Caco-2 (cell line): ENCODE measurements at places on chromosomes 12 and 14. TPM values are rescaled to one million over a fixed set of nuclear protein-coding genes. Genes with fewer than 3 reads are reported as not detected.
A peak's percentile ranks its signal among the peaks of the same experiment; 100 is the strongest.

DNA sequence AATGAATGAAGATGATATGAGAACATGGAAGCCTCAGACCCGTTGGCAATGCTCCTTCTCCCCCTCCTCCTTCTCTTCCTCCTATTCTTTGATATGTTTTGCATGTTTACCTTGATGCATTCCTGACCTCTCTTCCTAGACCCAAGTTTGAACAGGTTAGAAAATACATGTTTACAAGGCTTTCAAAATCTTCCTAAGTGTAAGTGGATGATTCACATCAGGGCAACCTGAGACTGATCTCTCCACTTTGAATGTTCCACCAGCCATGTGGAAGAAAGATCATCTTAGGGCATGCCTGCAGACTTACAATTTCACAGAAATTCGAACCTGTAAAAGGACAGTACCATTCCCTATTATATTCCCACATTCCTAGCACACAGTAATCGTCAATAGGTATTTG is 18.0 kb upstream of the LDHB start:
- H3K27me3 ChIP-seq: no peaks in the 10 kb centered on the region
- peaks cover 9% of the 10 kb centered on the region for H3K4me1 ChIP-seq
- no peaks in the 10 kb centered on the region; the same call in 1 of the 2 replicates for H3K36me3 ChIP-seq
- DNase-seq: no peak

GRCh38 chr14:97719931-97720330 is 922.7 kb downstream of the VRK1 start:
- H3K4me3 ChIP-seq: no peak overlapping the region
- H3K36me3 ChIP-seq: no peaks in the 10 kb centered on the region
- no peak overlapping the region for H3K27ac ChIP-seq
- H3K27me3 ChIP-seq: no peaks in the 10 kb centered on the region
- DNase-seq: no peak

GUCY2C gene
- 2.4 and 4.4 TPM in 2 replicates for total RNA-seq

KRT6C gene
- total RNA-seq: not detected in 2 replicates

DNA sequence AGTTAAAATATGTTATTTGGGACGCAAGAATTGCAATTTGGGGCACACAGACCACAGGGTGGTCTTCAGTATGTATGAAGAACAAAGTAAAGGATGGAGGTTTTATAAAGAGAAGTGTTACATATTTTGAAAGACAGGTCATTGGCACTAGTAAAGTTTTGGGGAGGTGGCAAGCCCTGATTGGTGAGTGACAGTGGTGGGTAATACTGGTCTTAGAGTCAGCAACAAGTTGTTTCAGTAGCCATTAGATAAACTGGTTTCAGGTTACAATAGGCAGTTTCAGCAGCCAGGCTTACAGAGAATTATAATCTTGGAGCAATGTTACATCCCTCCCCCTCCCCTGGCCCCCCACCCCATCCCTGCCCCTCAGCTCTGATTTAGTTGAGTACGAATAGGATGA is 17.5 kb downstream of the MARK3 start:
- H3K27me3 ChIP-seq: no peaks in the 10 kb centered on the region
- no peaks in the 10 kb centered on the region for H3K4me1 ChIP-seq
- no peak for DNase-seq
- H3K36me3 ChIP-seq: no peaks in the 10 kb centered on the region

DNA sequence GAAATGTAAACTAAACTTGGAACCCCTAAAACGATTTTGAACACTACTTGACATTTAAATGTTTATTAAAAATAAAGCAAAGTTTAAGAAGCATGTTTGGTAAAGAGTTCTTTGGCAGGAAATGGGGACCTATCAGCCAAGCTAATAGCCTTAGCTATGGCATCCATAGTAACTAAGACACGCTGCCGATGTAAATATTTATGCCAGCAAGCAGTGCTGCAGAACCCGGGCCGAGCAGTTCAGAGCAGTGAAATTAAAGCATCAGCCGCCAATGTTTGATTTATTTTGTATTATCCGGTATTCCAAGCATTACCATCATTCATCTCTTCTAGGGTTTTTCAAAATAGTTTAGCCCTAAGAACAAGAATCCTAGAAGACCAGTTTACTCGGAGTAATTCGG is 61.6 kb downstream of the PPP2R5C start:
- no peak for DNase-seq
- no peaks in the 10 kb centered on the region for H3K27me3 ChIP-seq
- no peak overlapping the region for H3K4me3 ChIP-seq
- no peak overlapping the region for H3K27ac ChIP-seq
- no peaks in the 10 kb centered on the region for H3K4me1 ChIP-seq

- DNase-seq: no peak
- H3K4me1 ChIP-seq: no peaks in the 10 kb centered on the region
- H3K36me3 ChIP-seq: no peaks in the 10 kb centered on the region
- H3K27ac ChIP-seq: no peak overlapping the region
- no peak overlapping the region for H3K4me3 ChIP-seq
Measured at GRCh38 chr14:105748204-105748578, 221.8 kb downstream of the TMEM121 start.

TEX22 gene
- total RNA-seq: 0.86 and 0.91 TPM in 2 replicates

GRCh38 chr12:108734200-108734906 is 3.0 kb upstream of the CORO1C start:
- H3K27me3 ChIP-seq: no peaks in the 10 kb centered on the region
- no peaks in the 10 kb centered on the region for H3K36me3 ChIP-seq
- peak overlapping the region; percentile 99 for H3K27ac ChIP-seq
- peaks cover 38% of the 10 kb centered on the region for H3K4me1 ChIP-seq
- no peak overlapping the region for H3K4me3 ChIP-seq
- peak; percentile 89 for DNase-seq

DNA sequence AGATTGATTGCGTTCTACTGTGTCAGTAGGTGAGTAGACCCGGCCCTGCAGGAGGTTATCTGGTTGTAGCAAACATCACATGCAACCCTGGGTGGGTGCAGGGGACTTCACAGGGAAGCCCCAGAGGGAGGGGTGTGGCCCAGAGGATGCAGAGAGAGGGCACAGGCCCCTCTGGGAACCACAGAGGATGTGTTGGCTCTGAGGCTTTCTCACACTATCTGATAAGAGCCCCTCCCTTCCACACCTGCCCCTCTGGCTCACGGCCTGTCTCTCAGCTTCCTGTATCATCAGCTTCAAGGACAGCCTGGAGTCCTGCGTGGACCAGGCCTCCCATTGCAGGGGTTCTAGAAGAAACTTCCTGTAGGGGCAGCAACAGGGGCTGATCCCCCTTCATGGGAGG is 101.9 kb downstream of the RIN3 start:
- no peak overlapping the region for H3K27ac ChIP-seq
- no peak overlapping the region for H3K4me3 ChIP-seq
- H3K4me1 ChIP-seq: no peaks in the 10 kb centered on the region
- H3K27me3 ChIP-seq: no peaks in the 10 kb centered on the region

ETV6 gene
- 15.6 and 18.2 TPM in 2 replicates for total RNA-seq

DNA sequence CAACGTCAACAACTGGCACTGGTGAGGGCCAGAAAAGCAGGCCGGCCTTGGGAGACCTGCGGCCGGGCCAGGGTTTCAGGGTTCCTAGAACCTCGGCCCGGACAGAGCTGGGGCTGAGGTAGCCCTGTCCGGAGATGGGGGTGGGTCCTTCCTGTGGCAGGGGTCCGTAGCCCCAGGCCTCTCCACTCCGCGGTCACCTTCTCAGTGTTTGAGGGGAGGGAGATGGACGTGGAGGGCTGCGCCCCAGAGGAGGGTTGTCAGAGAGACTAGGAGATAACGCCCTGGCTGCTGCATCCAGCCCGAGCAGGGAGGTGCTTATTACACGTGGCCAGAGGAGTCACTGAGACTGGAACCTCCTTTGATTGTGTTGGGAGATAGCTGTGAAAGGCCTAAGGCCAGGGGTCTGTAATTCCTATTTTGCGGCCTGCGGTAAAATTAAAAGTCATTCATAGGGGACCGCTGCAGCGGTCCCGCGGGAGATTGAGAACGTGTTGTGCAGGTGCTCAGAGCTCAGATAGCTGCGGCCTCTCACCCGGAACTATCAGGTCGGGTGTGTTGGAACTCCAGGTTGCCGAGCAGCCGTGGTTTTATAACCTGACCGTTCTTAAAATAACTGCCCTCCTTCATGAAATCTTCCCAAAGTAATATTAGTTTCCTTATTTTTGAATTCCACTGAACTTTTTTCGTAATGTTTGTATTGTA is 507 bp downstream of the AHSA1 start:
- H3K27me3 ChIP-seq: no peaks in the 10 kb centered on the region
- peak; percentile 42 for DNase-seq
- 0 out of 2 replicates have a peak, but pooled peaks cover 1% of the 10 kb centered on the region for H3K36me3 ChIP-seq
- peak overlapping the region; percentile 99 for H3K27ac ChIP-seq
- H3K4me3 ChIP-seq: peak overlapping the region; percentile 98

DNA sequence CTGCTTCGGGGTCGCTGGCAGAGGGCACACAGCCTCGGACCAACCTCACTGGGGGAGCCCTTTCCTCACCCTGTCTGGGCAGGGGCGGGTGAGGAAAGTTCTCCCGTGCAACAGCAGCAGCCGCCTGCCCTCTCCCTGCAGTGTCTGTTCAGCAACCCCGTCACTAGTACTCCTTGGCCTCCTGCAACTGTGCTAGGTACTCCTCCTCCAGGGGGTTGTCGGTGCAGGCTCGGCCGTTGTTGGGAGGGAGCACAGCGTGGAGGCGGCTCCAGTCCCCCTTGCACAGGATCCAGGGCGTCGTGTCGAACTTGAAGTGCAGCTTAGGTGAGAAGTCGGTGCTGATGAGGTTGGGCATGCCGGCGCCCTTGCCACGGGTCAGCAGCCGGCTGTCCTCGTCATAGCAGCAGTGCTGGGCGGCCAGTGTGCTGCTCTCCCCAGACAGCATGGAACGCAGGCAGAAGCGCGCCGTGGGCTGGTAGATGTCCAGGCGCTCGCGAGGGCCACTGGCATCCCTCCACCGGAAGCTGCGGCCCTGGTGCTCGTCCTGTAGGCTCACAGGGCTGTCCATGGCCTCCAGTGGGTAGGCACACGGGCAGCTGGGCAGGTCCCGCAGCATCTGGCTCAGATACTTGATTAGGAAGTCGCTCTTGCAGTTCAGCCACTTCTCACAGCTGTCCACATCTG is 17.7 kb downstream of the AHSA1 start:
- H3K27ac ChIP-seq: no peak overlapping the region
- H3K4me3 ChIP-seq: no peak overlapping the region
- no peak for DNase-seq
- H3K36me3 ChIP-seq: no peaks in the 10 kb centered on the region

DNA sequence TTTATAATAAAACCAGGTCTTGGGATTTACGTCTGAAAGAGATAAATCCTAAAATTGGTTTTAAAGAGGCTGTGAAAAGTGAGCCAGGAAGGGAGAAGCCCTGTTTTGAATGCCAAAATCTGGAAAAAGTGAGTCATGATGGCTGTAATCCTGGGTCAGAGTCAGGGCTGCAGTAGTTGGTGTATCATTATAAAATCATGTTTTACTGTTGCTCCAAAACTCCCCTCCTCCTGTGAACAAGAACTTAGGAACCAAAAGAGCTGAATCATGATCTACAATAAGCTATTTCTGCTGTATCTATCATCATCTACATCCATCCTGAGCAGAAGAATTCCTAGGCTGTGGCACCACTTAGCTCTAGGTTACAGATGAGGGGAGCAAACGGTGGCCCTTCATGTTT is 79.3 kb downstream of the LMO3 start:
- H3K36me3 ChIP-seq: no peaks in the 10 kb centered on the region
- no peaks in the 10 kb centered on the region for H3K27me3 ChIP-seq
- H3K27ac ChIP-seq: no peak overlapping the region
- H3K4me1 ChIP-seq: peaks cover 8% of the 10 kb centered on the region; the same call in 1 of the 2 replicates
- no peak overlapping the region for H3K4me3 ChIP-seq

GRCh38 chr14:55279384-55279783 is 8.2 kb downstream of the FBXO34 start:
- DNase-seq: no peak
- no peak overlapping the region for H3K4me3 ChIP-seq
- H3K27me3 ChIP-seq: no peaks in the 10 kb centered on the region
- H3K27ac ChIP-seq: no peak overlapping the region
